NCI-H2029 (cell line): ENCODE measurements at places on chromosomes 7 and 10.

DNA sequence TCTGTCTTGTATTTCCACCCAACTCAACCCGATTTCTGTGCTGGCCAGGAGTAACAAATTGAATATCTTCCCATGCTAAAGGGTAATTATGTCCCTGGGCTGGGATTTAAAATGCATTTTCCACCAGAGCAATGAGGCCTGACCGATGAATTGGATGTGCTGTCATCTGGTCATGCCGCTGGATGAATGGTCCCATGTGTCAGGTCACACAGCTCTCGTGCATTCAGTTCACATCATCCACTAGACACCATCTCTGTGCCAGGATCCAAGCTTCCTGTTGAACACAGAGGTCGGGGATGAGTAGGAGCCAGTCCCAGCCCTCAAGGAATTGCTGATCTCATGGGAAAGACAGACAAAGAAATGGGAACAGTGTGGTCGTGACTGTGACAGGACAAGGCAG, 200.8 kb downstream of the ADRA2A start:
- no peak for DNase-seq

DNA sequence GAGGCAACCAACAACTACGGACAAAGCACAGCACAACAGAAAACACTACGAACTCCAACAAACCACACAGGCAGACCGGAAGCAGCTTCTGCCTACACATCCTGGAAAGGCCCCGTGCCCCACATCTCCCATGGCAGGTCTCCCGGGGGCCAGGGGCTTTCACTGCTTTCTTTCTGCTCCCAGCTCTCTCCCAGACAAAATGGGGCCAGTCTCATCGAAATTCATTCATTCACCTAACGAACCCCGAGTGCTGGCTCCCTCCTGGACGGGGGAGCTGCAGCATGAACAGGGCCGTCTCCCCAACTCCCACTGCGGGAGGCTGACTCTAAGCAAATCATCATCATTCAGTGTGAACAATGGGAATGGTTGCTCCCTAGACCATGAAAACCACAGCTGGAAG, 47.6 kb upstream of the NANOS1 start:
- no peak for DNase-seq

- DNase-seq: peak; percentile 13
These were observed 19.1 kb upstream of the OTUD1 start for GRCh38 chr10:23419655-23420329.

- no peak for DNase-seq
These were observed 133.3 kb downstream of the EXOC4 start for GRCh38 chr7:133386205-133386604.

GRCh38 chr10:23412223-23412622, 26.7 kb upstream of the OTUD1 start:
- no peak for DNase-seq

GRCh38 chr10:72158176-72158575, 57.6 kb upstream of the ANAPC16 start:
- no peak for DNase-seq

- DNase-seq: peak; percentile 2
These were observed 21.9 kb downstream of the PDCD4 start for GRCh38 chr10:110893559-110894179.

GRCh38 chr10:31095677-31096560, 64.3 kb upstream of the ZNF438 start:
- DNase-seq: no peak

DNA sequence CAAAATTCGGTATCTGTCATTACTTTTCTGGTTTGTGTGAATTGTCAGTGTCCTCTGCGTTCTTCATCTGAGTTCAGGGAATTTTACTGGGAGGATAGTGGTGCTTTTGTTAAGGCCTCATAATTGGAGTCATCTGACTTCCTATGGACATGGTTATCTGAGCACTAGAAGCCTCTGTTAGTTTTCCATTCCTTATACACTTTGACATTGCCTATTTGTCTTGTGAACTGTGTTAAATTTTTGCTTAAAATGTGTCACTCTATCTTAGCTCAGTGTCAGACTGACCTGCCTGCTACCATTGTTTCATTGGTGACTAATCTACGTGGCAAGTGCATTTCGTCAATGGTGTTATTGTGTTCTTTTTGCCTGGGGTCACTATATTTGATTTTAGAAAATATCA, 253.3 kb downstream of the SEMA3A start:
- DNase-seq: no peak

- DNase-seq: no peak
These were observed 5.9 kb upstream of the IL6 start for GRCh38 chr7:22720791-22721786.

GRCh38 chr7:13240349-13240748, 552.9 kb downstream of the ARL4A start:
- DNase-seq: no peak

DNA sequence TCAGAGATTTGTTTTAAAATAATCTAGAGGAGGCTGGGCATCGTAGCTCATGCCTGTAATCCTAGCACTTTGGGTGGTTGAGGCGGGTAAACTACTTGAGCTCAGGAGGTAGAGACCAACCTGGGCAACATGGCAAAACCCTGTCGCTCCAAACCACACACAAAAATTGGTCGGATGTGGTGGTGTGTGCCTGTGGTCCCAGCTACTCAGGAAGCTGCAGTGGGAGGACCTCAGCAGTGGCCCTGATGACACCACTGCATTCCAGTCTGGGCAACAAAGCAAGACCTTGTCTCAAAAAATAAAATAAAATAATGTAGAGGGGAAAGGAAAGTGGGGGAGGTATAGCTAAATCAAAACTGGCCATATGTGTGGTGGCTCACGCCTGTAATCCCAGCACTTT, 13.9 kb upstream of the PPP3CB start:
- no peak for DNase-seq

DNA sequence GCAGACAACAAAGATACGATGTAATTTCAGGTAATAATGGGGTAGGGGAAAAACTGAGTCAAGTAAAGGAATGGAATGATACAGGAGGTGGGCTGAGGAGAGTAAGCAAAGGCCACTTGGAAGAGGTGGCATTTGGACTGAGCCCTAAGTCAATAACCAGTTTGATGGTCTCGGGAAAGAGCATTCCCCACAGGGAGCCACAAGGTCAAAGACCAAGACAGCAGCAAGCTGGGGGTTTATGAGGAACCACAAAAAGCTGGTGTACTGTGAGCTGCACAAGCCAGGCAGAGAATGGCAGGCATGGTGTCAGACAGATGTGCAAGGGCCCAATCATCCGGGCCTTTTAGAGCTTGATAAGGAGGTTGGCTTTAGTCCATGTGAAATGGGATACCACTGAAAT, 98.7 kb downstream of the NOC3L start:
- DNase-seq: peak; percentile 2

DNA sequence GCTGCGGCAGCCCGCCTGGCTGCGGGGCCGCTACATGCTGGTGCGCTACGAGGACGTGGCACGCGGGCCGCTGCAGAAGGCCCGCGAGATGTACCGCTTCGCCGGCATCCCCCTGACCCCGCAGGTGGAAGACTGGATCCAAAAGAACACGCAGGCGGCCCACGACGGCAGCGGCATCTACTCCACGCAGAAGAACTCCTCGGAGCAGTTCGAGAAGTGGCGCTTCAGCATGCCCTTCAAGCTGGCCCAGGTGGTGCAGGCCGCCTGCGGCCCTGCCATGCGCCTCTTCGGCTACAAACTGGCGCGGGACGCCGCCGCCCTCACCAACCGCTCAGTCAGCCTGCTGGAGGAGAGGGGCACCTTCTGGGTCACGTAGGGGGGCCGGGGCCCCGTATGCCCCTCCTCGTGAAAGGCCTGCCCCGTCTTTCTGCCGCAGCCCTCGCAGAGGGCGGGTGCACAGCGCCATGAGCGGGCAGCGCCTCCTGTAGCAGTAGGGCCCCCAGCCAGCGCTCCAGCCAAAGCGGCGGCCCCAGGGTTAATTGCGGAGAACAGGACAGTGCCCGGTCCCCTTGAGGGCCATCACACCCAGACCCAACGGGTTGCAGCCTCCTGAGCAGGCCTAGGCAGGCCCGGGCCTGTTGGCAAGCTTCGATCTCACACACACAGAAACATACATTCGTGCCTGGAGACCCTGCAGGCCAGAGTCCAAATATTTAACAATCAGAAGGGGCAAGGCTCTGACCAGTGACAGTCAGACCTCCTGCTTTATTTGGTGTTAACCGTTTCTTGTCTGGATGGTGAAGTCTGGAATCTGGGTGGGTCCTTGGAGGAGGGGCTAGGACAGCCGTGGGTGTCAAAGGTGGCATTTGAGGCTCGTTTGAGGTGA, 44.1 kb downstream of the CHST3 start:
- no peak for DNase-seq

GRCh38 chr7:157397731-157398691, 61.2 kb downstream of the DNAJB6 start:
- DNase-seq: peak; percentile 83

DNA sequence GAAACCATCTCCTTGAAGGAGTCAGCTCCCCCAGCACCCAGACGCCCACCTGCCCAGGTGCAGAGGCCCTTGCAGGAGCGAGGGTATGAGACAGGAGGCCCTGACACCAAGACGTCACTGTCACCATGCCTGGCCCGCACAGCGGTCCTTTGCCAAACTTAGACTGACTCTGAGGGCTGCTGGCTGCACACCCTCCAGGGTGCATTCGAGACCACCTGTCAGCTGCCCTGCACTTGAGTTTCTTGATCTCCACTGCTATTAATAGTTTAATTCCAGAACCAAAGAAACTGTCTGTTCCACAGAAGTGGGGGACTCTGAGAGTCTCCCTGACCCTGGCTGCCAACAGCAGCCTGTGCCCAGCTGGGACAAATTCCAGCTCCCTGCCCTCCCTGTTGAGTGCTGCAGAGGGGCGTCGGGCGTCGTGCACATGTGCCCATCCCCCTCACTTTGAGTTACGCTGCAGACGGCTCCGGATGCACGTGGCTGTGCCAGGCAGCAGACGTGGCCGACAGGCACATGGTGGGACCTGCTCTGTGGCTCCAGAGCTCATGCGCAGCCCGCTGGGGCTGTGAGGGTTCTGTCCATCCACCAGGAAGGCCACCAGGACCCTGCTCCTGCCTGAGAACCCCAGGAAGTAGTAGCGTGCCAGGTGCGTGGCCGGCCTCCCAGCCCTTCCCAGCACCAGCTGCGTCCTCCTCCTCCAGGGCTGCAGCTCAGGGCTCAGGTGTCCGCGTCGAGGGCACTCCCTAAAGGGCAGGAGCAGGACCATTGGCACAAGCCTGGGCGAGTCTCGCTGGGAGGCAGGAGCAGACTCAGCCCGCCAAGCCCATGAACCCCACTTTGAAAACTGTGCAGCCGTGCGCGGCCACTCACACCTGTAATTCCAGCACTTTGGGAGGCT, 24.8 kb downstream of the ELFN1 start:
- DNase-seq: no peak

GRCh38 chr10:62689712-62690111, 114.8 kb upstream of the ADO start:
- DNase-seq: no peak

GRCh38 chr7:90958647-90959046, 305.6 kb upstream of the FZD1 start:
- DNase-seq: no peak

DNA sequence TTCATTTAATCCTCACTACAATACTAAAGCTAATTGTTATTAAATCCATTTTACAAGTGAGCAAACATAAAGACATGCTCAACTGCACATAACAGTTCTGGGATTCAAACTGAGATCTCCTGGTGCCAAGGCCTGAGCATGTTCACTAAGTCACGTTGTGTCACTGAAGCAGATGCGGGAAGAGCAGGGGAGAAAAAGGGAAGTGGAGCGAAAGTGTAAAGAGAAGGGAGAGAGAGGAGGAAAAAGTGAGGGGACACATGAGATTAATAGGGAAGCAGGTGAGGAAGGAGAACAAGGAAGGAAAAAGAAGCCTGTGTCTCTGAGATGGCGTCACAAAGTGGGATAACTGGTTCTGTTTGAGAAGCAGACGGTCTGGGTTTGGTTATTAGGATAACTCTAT, 38.9 kb upstream of the KAT6B start:
- DNase-seq: no peak

DNA sequence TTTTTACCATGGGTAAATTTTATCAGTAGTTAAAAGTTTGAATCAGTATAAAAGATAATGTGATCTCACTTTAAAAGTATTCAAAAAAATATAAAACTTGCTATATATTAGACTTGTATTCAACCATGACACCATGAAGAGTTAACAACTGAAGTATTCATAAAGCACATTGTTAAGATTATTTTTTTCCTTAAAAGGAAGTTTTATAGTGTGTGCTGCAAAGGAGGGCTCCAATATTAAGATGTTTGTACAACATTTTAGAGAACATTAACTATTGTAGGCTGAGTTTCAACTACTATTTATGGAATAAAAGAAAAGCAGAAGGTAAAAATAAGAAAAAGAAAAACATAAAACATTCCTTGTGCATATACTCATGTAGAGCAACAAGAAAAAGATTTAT, 24.5 kb upstream of the CUBN start:
- DNase-seq: no peak

GRCh38 chr7:155408651-155409586, 49.0 kb upstream of the EN2 start:
- no peak for DNase-seq

- no peak for DNase-seq
These were observed 141.5 kb upstream of the NRG3 start for GRCh38 chr10:81733542-81733941.

GRCh38 chr10:22612318-22612717, 102.1 kb downstream of the PIP4K2A start:
- no peak for DNase-seq

- DNase-seq: no peak
These were observed 99.9 kb downstream of the OAT start for GRCh38 chr10:124318811-124319210.

GRCh38 chr7:91080351-91080750, 183.9 kb upstream of the FZD1 start:
- DNase-seq: no peak

DNA sequence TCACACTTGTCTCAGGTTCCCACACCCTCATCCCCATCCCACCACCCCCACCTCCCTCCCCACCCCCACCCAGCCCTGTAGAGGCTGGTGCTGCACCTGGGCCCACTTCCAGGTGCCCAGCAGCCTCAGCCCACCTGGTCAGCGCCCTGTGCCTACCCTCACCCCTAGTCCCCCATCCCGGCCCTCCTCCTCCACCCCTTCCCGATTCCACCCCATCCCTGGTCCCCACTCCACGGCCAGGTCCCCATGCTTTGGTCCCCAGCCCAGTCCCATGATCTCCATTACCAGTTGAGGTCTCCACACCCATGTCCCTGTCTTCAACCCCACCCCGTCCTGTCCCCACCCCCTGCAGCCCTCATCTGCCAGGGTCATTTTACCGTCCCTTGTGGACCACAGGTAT, 24.6 kb upstream of the CNPY1 start:
- DNase-seq: no peak

DNA sequence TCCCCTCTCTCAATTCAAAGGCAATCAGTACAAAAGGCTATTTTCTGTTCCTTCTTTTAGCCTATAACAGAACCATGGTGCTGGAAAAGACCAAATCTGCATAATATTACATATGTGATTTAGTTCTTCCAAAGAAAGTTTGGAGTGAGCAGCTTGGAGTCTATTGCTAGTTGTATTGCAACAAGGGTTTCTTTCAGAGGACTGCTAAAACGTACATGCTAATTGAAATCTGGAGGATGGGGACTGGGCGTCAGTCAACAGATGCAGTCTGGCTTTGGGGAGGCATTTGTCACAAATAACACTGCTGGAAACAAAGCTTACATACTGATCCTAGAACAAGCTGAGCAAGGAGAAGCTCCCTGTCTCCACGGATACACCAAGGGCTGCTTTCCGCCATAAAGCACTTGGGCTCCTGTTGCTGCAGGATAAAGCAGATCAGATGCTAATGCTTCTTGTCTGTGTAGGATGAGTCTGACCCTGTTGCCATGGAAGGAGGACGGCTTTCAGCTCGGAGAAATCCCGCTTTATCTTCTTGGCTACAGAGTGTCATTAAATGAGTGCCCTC, 883.5 kb downstream of the SORCS1 start:
- no peak for DNase-seq
